Activated CD8-positive, alpha-beta T cell treated with anti-CD3 and anti-CD28 coated beads for 36 hours (primary cell): ENCODE measurements at places on chromosomes 13 and 19.

GRCh38 chr13:33583398-33583797 lies 234.6 kb upstream of the RFC3 start:
- no peak for DNase-seq

GRCh38 chr13:98479496-98480003 lies 97.4 kb downstream of the STK24 start:
- no peak for DNase-seq

- DNase-seq: no peak
Observed at GRCh38 chr13:112831196-112831595, 137.8 kb upstream of the MCF2L start.

- no peak for DNase-seq
Observed at GRCh38 chr19:38660724-38661123, 13.3 kb downstream of the ACTN4 start.

DNA sequence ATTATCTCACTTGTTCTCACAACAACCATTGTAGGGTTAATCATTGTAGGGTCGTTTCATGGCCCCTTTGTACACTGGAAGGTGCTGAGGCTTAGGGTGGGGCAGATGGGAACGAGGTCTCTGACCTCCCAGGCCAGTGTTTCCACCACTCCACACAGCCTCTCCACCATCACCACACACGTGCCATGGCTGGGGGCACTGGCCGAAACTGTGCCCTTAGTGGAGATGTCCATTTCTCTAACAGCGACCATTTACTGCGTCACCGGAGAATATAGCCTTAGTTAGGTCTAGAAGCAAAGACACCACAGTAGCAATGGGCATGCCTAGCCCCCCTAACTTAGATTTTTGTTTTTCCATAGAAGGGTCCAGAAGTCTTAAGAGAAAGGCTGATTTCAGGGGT lies 36.5 kb downstream of the COL4A1 start:
- DNase-seq: no peak

- no peak for DNase-seq
Observed at GRCh38 chr19:38744298-38744681, at the start of gene CAPN12. TSS of gene CAPN12 (minus strand) at chr19:38744474. CDS start at chr19:38744165, 309 bp downstream.

DNA sequence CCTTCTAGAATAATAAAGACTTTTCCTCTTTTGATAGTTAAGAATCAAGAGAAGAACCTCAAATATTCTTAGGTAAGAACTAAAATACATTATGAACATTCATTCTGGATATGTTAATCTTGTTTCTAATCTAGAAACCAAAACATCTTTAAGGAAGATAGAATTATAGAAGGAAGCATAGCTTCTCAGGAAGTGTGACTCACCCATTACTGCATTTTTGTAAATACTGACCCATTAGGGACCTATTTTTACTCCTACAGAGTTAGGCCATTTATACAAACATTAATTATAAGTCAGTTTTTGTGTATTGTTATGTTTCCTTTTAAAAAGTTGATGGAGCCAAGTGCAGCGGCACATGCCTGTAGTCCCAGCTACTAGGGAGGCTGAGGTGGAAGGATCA lies 147.1 kb downstream of the NUFIP1 start:
- no peak for DNase-seq

- no peak for DNase-seq
Observed at GRCh38 chr19:34549833-34550232, 68.3 kb downstream of the WTIP start.

DNA sequence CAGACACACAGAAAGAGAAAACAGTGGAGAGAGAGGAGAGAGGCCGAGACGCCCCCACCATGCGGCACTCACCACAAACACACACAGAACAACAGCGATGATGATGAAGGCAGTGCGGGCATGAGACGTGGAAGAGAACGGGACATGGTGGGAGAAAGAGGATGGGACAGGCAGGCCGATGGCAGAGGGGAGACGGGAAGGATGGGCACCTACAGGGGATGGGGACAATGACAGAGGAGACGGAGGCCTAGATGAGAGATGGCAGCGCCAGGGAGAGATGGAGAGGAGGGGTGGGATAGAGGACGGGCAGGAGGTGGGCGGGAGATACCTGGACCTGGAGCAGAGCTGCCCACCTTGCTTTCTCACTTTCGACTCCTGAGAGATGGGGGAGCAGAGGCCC lies 1.1 kb upstream of the KLK14 start:
- DNase-seq: no peak

DNA sequence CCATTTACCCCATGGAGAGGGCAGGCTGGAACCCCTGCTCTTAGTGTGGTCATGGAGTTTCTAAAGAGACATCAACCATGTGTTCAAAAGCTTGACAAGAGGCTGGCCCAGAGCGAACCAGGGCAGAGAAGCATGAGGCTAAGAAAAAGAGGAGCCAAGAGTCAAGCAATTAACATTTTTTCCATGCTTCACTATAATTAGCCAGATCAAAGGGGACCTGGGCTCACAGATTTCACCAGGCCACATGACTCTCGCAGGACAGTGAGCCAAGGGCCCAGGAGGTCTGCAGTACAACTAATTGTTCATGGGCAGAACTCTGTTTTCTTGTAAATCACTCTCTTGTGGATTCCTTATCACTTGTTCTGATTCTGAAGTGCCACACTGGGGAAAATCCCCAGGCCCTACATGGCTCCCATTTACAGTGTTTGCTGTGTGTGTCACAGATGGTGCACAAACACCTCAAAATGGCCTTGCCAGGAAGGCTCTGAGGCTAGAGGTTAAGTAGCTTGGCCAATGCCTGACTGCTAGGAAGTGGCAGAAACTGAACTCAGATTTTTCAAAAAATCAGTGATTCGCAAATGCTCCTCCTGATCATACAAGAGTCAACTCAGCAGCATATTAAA lies 101.2 kb downstream of the LHFPL6 start:
- no peak for DNase-seq

DNA sequence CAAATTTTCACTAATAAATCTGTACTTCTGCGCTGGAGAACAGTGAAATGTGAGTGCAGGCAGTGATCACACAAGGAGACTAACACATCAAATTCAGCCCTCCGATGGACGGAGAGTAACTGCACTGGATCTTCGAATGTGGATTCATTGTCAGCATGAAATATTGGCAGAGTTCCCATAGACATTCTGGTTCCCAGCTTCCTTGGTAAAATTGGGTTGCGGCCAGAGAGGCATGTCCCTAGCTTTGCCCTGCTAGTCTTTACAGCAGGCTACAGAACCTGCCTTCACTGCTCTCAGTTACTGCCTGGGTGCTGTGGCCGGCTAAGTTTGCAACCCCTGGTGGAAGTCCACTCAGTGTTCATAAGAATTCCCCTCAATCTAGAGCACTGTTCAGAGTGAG lies 32.3 kb upstream of the UQCRFS1 start:
- no peak for DNase-seq

DNA sequence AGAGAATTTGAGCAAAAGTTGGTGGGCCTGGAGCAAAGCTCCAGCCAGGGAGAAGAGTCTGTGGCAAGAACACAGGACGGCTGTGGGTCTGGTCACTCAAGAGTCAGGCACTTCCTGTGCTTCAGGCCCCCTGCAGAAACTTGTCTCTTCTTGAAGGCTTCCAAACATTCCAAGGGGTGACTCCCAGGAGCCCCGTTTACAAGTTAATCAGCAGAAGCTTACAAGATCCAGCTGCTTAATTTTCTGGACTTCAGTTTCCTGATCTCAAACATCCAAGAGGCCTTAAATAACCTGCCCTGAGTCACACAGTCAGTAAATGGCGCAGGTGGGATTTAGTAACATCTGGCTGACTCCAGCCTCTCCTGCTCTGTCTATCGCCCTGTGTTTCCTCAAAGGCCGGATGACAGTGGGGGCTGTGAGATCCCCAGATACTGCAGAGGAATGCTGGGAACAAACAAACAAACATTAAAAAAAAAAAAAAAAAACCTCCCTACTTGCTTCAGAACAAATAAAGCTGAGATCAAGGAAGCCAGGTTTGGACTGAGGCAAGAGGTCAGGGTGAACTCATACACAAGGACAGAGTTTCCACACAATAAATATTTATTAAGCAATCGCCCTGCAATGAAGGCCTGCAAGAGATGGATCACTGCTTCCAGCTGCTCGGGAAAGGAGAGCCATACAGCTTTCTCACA lies 175.4 kb upstream of the RFC3 start:
- DNase-seq: no peak

DNA sequence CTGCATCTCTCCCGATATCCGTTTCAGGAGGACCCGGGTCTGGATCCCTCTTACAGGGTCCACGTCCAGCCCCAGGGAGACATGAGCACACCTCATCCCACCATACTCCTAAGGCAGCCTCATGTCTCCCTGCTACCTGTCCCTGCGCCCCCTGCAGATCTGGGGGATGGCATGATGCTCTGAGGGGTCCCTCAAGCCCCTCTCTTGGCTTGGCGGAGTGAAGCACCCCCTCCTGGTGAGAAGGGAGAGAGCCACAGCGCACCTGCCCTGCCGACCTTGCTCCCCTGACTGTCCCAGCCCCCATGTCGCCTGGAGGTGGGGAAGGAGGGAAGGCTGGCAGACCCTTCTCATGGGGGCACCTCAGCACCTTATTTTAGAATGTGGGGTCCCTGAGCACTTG lies 21.5 kb upstream of the ARHGEF7 start:
- DNase-seq: no peak

- no peak for DNase-seq
Observed at GRCh38 chr13:101554420-101555125, 102.1 kb downstream of the ITGBL1 start.

- no peak for DNase-seq
Observed at GRCh38 chr19:49408816-49409440, 14.3 kb downstream of the PTH2 start.

GRCh38 chr13:107529035-107529434 lies 686.3 kb downstream of the LIG4 start:
- no peak for DNase-seq

- DNase-seq: no peak
Observed at GRCh38 chr19:23343434-23344010, 51.7 kb downstream of the ZNF91 start.

- DNase-seq: peak; percentile 47
Observed at GRCh38 chr19:49475191-49475917, 1.3 kb downstream of the FLT3LG start.

DNA sequence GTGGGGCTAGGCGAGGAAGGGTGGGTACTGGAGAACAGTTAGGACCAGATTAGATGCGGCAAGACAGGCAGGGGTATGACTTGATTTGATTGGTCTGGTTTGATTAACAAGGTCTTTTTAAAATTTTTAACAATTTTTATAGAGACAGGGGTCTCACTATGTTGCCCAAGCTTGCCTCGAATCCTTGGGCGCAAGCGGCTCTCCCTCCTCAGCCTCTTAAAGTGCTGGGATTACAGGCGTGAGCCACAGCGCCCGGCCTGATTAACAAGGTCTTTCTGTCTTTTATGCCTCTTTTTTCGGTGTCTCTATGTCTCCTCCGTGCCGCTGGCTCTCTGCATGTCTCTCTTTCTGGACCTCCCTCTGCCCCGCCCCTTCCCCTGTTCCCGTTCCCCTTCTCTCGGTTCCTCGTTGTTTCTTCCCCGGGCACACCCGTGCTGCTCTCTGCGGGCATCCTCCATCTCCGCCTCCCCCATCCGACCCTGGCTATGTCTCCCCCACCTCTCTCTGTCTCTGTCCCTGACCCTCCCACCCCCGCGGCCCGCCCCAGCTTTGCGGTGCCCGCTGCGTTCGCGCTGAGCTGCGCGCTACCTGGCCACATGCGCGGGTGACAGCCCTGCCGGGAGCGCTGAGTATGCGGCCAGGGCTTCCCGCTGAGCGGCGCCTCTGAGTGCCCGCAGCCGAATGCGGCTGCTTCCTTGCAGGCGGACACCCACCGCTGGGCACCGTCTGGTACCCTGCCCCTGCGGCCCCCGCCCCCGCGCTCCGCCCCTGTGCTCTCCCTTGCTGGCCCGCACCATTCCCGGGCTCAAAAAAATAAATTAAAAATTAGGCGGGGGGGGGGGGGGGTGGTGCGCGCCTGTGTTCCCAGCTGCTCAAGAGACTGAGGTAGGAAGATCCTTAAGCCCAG lies 8.1 kb upstream of the SDHAF1 start:
- peak; percentile 23 for DNase-seq

DNA sequence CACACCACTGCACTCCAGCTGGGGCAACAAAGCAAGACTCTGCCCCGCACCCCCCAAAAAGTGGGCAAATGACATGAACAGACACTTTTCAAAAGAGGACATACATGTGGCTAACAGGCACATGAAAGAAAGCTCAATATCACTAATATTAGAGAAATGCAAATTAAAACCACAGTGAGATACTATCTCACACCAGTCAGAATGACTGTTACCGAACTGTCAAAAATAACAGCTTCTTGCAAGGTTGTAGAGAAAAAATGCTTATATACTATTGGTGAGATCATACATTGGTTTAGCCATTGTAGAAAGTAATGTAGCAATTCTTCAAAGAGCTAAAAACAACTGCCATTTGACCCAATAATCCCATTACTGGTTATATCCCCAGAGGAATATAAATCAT lies 99.5 kb upstream of the SPATA13 start:
- no peak for DNase-seq

GRCh38 chr13:76703216-76703615 lies 183.0 kb downstream of the KCTD12 start:
- no peak for DNase-seq

DNA sequence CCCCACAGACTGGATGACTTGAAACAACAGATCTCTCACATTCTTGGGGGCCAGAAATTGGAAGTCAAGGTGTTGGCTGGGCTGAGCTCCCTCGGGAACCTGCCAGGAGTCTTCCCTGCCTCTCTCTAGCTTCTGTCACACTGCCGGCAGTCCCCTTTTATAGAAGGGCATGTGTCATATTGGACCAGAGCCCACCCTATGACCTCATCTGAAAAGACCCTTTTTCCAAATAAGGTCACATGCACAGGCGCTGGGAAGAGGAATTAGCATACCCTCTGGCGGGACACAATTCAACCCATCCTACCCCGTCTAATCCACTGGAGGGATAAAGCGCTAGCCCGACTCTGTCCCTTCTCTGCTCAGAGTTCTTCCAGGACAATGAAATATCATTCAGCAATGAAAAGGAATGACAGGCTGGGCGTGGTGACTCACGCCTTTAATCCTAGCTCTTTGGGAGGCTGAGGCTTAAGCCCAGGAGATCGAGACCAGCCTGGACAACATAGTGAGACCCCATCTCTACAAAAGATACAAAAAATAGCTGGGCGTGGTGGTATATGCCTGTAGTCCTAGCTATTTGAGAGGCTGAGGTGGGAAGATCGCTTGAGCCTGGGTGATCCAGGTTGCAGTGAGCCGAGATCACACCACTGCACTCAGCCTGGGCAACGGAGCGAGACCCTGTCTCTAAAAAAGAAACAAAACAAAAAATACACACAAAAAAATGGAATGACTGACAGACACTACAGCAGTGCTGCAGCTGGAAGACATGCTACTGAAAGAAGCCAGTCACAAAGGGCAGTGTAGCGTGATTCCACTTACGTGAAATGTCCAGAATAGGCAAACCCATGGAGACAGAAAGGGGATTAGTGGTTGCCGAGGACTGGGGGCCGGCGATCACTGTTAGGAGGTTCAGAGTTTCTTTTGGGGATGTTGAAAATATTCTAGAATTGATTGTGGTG lies 28.5 kb downstream of the MEIS3 start:
- DNase-seq: no peak
